Fibroblast of villous mesenchyme (primary cell): ENCODE measurements at places on chromosomes 2 and 18.
A peak's percentile ranks its signal among the peaks of the same experiment; 100 is the strongest.

DNA sequence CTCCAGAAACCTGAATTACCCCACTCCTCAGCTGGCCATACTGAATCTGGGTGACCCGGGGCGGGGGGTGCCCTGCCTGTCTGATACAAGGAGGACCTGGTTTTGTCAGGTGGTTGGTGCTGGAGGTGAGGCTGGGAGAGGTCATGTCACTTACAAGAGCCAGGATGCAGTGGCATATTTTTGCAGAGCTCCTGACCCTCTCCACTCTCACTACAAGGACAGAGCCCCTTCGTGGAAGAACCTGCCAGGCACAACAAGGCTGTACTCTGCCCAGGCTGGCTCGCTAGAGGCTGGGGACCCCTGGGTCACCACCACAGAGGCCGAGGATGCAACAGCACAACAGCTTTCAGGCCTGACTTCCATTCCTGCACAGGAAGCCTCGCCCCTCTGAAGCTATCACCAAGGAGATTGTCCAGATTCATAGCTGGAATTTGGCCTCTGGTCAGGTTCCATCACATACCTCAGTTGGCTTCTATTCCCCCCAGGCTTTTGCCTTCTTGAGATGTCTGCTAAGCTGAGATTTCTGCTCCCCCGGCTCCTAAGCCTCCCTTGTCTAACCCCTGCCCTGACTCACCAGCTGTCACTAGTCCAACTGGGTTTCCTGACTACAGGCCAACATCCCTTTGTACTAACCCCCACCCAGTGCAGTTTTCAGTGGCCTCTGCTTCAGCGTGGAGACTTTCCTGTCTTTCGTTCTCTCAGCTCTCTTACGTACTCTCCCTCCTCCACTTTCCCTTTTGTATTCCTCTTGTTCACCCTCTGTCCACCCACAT, 132.5 kb upstream of the EPAS1 start:
- DNase-seq, result peak; percentile 99

- DNase-seq, result no peak
Observed at GRCh38 chr2:64650296-64650695, 3.4 kb downstream of the SERTAD2 start.

DNA sequence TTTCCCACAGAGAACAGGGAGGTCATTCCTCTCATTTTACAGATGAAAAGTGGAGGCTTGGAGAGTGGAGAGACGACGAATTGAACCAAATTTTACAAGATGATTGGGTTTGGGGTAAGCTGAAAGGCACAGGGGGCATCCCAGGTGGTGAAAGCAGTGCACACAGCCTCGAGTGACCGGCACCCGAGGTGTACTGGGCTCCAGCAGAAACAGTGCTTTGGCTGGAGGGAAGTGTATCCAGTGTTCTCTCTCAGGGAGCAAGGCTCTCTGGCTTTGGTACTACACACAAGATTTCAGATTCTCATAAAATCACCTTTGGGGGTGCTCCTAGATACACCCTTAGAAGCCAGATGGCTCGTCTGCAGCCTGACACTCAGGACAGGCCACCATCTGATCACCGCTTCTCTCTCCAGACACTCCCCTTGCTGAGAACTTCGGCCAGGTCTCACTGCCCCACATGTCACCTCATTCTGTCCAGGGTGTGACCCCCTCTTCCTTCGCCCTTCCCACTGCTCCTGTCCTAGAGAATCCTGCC, 339.6 kb downstream of the CYRIA start:
- no peak for DNase-seq

DNA sequence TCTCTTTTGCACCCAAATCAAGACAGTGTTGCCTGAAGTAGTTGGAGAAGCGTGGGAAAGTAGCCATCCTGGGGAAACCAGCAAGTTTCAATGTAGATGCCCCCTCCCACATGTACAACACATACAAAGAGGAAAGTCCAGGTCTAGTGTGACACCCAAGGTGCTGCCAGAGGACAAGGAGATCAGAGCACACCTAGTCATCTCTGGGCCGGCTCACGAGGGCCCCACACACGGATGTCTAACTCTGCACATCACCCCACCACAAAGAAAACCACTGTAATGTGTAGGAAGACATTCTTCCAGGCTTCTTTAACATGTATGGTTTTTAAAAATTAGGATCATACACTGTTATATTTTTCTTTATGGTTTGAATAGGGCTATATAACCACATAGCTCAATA, 21.6 kb downstream of the PARD6G start:
- DNase-seq, result no peak

DNA sequence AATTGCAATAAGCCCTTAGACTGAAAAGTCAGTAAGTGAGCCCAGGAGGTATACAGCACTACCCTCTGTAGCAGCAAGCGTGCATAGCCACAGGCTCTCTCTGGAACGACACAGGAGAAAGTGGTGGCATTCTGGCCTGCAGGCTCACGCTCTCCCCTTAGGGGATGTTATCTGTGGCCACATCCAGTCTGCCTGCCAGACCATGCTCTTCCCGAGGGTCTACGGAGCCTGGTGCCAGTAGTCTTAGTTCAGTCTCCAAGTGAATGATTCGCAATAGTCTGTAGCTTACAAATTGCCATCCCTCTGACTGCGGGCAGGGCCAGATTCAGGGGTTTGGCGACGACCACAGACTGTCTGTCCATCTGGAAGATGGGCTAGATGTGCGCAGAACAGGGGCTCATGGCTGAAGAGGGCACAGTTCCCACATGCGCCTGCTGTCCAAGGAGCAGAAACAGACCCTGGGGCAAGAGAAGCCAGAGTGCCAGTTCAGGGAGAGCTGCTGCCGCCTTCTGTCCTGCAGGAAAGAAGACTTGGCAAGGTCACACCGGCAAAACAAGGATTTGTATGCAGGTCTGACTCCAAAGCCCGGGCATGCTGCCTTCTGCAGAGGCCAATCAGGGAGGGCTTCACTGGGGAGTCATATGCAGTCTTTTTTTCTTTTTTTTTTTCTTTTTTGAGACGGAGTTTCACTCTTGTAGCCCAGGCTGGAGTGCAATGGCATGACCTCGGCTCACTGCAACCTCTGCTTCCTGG, 3.5 kb upstream of the KLF11 start:
- DNase-seq, result no peak

- peak; percentile 13 for DNase-seq
Observed at GRCh38 chr2:187390891-187391290, 57.2 kb downstream of the CALCRL start.

DNA sequence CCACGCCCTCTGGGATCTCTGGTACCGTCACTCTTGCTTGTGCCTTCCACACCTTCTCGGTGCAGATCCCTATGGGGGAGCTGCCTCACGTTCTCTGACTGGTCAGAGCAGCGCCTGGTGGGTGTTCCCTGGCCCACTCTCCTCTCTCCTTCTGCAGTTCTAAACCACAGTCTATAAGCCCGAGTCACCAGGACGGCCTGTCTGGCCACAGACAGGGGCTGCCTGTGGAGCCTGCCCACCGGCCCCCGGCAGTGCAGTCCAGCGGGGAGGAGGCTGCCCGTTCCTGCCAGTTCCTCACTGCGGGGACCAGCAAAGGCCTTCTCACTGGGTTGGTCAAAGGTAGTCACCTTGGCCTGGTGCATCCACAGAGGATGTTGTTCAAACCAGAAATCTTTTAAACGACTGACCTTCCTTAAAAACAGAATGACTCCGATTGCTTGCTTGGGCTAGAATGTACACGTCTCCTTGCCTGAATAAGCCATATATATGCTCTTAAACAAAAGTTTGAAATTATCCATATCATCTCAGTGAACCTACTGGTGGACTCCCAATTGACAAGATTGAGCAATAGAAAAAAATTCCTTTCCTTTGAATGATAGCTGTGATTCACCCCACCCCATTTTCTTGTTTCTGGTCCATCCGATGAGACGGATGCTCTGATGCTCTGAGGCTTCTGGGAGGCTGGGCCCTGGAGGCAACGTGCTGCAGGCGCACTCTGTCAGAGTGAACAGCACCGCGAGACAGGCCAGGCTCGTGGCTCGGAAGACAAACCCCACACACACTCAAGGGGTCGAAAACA, 61.2 kb downstream of the RALBP1 start:
- no peak for DNase-seq

- DNase-seq, result no peak
Observed at GRCh38 chr2:71082402-71083252, 14.2 kb downstream of the NAGK start.

DNA sequence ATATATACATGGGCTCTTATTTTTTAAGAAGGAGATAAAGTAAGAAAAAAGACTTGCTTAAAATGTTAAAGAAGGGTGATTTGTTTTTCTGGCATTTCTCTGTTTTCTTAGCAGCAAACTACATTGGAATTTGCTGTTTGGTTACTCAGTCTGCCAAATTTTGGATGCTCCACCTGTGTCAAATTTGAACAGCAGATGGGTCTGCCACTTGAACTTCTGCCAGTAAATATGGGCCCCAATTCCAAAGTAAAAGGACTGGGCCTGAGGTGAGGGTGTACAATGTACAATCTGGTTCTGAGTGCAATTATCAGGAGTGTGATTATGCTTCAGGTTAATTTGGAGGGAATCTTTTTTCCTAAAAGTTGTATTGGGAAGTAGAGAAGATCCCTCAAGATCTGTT, 794.5 kb downstream of the DSC3 start:
- no peak for DNase-seq

- DNase-seq, result no peak
Observed at GRCh38 chr2:192932376-192932775, 737.6 kb upstream of the TMEFF2 start.

DNA sequence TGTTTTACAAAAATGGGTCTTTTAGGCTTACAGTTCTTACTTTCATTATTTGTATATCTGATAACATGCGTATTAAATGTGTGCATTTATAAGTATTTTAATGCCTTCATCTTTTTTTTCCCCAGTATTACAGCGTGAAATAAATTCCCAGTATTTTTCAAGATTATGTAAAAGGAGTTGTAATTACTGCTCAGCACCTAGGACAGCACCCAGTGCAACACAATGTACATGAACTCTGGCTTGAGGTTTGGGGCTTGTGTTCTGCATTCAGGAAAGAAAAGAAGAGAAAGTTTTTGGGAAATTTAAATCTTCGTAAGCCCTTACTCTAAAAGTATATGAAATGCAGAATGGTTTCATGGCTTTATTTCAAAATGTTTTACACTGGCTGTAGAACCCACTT, 16.7 kb downstream of the ZNF638 start:
- peak; percentile 60 for DNase-seq

- no peak for DNase-seq
Observed at GRCh38 chr2:47259829-47260228, 104.7 kb upstream of the STPG4 start.

DNA sequence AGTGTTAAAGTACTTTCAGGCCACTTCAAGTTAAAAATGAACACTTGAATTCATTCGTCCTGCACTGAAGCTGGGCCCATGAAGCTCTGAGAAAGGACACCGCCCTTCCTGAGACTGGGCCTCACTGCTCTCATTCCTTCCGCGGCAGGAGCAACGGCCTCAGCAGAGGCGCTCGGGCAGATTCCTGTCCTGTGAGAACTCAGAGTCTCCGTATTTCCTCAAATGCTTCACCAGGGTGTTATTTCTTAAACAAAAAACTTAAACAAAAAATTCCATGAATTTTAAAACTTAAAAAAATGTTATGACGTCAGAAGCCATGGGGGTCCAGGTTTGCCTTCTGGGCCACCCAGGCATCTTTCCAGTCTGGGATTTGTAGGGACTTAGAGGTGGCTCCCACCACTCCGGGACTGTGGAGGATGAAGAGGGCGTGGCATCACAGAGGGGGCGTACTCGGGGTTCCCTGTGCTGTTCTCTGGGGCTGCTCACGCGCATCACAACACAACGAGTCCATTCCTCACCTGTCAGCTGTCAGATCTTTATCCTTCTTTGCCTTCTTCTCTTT, 115.9 kb upstream of the ASB18 start:
- DNase-seq, result no peak

GRCh38 chr2:159071190-159071915, 102.9 kb downstream of the TANC1 start:
- peak; percentile 52 for DNase-seq

DNA sequence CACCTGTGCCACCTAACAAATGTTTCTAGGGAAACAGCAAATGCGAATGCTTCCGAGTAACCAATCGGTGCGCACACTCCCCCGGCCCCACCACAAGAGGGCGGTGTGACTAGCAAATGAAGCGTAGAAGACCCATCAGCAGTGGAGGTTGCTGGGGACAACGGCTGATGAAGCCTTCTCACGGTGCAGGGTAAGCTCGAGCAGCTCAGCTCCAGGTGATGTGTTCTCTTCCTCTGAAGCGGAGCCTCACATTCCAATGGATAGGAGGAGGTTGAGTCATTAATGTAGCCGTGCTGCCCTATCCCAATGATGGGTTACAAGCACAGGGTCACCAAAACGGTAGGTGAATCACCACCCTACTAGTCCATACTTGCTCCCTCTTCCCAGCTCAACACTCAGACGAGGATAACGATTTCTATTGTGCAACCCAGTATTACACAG, 127.6 kb upstream of the TWIST2 start:
- DNase-seq, result peak; percentile 47

DNA sequence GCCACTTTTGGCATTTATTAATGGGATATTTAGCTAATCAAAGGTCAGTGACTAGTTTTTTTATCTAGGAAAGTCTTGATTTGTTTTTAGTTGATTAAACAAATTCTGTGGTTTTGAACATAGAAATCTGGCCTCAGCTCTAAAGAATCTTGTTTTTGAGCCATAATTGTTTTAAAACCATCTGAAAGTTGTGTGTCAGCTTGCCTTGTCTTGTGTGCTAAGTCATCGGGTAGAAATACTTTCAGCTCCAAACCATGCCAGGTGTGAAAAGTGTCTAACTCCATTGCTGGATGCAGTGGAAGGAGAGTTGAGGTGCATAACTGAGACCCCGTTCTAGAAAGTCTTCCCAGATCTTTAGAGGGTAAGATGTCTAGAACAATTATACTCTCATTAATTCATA, 22.7 kb downstream of the FARP2 start:
- no peak for DNase-seq

DNA sequence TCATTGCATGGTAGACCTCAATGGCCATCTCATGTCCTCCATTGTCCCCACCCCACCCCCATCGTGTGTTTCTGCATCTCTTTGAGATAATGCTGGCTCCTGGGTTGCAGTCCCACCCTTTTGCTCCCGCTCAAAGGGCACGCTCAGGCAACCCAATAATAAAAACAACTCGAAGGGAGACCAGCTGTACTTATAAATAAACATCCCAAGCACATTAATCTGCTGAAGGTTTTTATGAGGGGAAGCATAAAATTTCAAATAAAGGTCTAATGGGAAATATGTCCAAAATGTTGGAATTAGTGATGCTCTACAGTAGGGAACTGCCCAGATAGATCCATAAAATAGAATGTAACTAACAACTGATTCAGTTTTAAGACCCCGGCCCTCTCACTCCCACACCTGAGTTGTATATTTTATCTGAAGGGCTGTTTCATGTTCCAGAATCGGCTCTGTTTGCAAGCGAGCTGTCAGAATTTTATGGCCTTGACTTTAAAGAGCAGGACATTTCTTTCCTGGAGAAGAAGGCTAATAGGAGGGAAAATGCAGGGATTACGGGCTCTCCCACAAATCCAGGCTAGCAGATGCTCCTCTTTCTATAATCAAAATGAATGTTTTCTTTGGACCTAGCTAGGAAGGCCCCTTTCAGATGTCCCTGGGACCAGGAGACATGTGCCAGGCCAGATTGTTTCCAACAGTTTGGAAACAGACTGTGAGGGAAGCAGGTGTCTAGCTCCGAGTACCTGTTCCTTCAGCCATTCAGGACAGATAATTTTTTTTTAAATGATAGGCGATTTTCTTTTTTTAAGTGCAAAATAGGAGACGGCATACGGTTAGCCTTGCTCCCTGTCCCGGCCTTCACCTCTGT, 103.7 kb downstream of the APOB start:
- DNase-seq, result peak; percentile 13

GRCh38 chr2:171432206-171432968, 1.4 kb downstream of the METTL8 start:
- DNase-seq, result peak; percentile 37

GRCh38 chr2:237673130-237674001, 46.0 kb downstream of the LRRFIP1 start:
- peak; percentile 73 for DNase-seq
